ENCODE measurements at places on chromosomes 7 and 10. TPM values are rescaled to one million over a fixed set of nuclear protein-coding genes. Genes with fewer than 3 reads are reported as not detected.

GRCh38 chr10:30282221-30282620 lies 66.9 kb downstream of the MTPAP start:
- no peaks in the 10 kb centered on the region for H3K27me3 ChIP-seq
- no peaks in the 10 kb centered on the region for H3K36me3 ChIP-seq
- no peak overlapping the region for H3K27ac ChIP-seq
- H3K4me3 ChIP-seq, result no peak overlapping the region

DNA sequence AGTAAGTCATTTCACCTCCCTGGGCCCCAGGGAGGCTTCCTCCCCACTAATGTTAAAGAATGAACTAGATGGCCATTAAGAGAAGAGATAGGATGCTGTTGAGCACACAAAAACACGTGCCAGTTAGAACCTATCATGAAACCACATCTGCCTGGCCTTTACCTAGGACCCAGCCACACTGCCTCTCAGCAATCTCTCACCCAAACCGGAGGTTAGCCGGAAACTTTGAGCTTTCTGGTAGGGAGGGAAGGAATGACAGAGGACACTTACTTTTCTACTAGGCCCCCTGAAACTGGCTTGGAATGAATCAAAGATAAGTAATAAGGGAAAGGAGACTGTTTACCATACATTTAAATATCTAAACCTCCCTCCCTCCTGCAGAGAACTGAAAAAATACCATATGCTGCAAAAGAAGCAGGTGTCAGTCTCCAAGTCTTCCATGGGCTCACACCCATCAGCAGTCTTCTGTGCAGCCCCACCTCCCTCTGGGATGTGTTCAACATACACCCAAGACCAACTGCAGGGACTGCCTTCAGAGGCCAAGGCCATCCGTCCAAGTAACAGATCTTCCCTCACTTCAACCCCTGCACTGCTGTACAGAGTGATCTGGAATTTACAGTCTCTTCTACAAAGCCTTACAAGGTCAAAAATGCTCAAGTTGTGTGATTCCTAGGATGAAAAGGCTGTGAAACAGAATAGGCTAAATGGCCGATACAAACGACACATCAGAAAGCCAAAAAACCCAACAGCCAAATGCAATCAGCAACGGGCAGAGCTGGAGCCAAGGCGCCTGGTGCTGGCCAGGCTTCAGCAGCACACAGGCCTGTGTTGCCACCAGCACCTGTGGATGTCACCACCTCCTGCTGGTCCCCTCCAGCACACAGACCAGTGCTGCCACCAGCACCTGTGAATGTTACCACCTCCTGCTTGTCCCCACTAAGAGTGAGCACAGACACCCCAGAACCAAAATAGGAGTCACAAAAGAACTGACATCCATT lies 42.4 kb downstream of the SORBS1 start:
- no peaks in the 10 kb centered on the region for H3K36me3 ChIP-seq
- H3K4me3 ChIP-seq, result no peak overlapping the region
- no peaks in the 10 kb centered on the region for H3K27me3 ChIP-seq
- no peak overlapping the region for H3K27ac ChIP-seq
- no peaks in the 10 kb centered on the region for H3K4me1 ChIP-seq

- no peak for DNase-seq
- H3K4me3 ChIP-seq, result no peak overlapping the region
- H3K27ac ChIP-seq, result no peak overlapping the region
These were observed 21.7 kb downstream of the RAB18 start for GRCh38 chr10:27525819-27526218.

The MAP3K8 gene
- 1.6 TPM for total RNA-seq

DNA sequence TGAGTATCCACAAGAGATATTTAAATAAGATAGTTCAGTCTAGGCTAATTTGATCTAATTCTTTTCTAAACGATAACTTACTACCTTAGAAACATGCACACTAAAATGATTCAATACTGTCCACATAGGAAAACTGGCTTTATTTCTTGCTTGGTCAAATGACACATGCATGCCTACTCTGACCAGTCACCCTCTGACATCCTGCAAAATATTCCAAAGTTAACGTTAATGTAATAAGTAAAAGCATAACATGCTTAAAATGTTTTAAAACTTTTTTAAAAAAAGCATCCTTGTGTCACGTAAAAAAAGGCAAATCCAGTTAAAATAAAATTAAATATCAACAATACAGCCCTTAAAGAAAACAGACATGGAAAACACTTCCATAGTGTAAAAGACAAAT lies 70.2 kb downstream of the UBE2H start:
- H3K4me3 ChIP-seq, result no peak overlapping the region
- no peak for DNase-seq
- H3K36me3 ChIP-seq, result peaks cover 14% of the 10 kb centered on the region

DNA sequence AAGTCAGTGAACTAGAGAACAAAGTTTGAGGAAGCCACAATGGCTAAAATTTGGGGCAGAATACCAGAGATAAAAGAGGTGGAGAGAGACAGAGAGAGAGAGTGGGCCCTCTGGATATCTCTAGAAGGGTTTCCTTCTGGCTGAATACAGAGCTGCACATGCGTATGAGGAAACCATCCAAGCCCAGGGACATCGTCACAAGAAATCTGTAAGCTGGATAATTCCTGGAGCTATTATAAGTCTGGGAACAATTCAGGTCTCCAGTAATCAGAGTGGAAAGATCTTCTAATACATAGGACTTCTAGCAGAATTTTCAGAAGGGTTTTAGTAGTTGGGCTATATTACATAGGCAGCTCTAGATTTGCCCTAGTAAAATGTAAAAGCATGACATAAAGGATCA lies 415.7 kb upstream of the MTPN start:
- no peaks in the 10 kb centered on the region for H3K4me1 ChIP-seq
- H3K27me3 ChIP-seq, result no peaks in the 10 kb centered on the region
- H3K36me3 ChIP-seq, result no peaks in the 10 kb centered on the region
- no peak for DNase-seq

- DNase-seq, result no peak
- H3K4me3 ChIP-seq, result no peak overlapping the region
- peaks cover 58% of the 10 kb centered on the region for H3K36me3 ChIP-seq
- no peak overlapping the region for H3K27ac ChIP-seq
These were observed 52.2 kb upstream of the SUN1 start for GRCh38 chr7:780081-780480.

The PAPOLB gene
- not detected for total RNA-seq

The AGAP5 gene
- 15.2 TPM for total RNA-seq

- H3K27ac ChIP-seq, result no peak overlapping the region
- H3K36me3 ChIP-seq, result no peaks in the 10 kb centered on the region
- no peak overlapping the region for H3K4me3 ChIP-seq
- H3K4me1 ChIP-seq, result peaks cover 5% of the 10 kb centered on the region
These were observed 1.3 kb upstream of the SLC26A5 start for GRCh38 chr7:103447073-103447960.

- H3K4me1 ChIP-seq, result no peaks in the 10 kb centered on the region
- H3K4me3 ChIP-seq, result no peak overlapping the region
- no peak overlapping the region for H3K27ac ChIP-seq
- H3K36me3 ChIP-seq, result no peaks in the 10 kb centered on the region
- no peaks in the 10 kb centered on the region for H3K27me3 ChIP-seq
These were observed 76.2 kb downstream of the TET1 start for GRCh38 chr10:68636335-68636734.

DNA sequence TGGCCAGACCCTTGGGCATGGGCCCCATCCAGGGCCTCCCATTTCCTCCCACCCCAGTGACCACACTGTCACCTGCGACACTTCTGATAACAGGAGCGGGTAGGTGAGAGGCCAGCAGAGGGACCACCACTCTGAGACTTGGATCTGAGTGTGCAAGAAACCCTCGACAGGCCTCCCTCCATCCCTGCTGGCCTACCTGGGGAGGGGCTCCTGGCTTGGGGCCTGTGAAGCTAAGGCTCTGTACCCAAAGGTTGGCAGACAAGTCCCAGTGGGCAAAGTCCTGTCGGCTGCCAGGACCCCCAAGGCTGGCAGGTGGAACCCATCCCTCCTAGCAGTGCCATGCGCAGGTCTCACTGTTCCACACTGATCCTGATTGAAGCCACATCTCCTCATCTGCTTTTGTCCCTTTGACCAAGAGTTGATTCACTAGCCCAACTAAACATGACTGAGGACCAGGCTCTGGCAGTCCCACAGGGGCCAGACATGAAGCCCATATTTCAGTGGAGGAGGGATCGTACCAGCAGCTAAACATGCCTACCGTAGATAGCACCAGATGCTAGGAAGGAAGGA lies 1.2 kb upstream of the PGAM2 start:
- H3K4me1 ChIP-seq, result no peaks in the 10 kb centered on the region
- no peak for DNase-seq
- H3K36me3 ChIP-seq, result no peaks in the 10 kb centered on the region
- H3K27ac ChIP-seq, result no peak overlapping the region

- no peaks in the 10 kb centered on the region for H3K4me1 ChIP-seq
- H3K36me3 ChIP-seq, result no peaks in the 10 kb centered on the region
- no peak overlapping the region for H3K27ac ChIP-seq
- no peaks in the 10 kb centered on the region for H3K27me3 ChIP-seq
- no peak overlapping the region for H3K4me3 ChIP-seq
- no peak for DNase-seq
These were observed 88.4 kb downstream of the ABCA13 start for GRCh38 chr7:48259463-48260280.

The HOGA1 gene
- not detected for total RNA-seq

GRCh38 chr7:95317546-95317945 lies 6.8 kb downstream of the PON1 start:
- no peak overlapping the region for H3K4me3 ChIP-seq
- H3K36me3 ChIP-seq, result no peaks in the 10 kb centered on the region
- no peak for DNase-seq
- no peaks in the 10 kb centered on the region for H3K4me1 ChIP-seq

The GDF2 gene
- not detected for total RNA-seq

The EIF3A gene
- 96.0 TPM for total RNA-seq

The ANKRD1 gene
- not detected for total RNA-seq

The TMEM130 gene
- not detected for total RNA-seq

DNA sequence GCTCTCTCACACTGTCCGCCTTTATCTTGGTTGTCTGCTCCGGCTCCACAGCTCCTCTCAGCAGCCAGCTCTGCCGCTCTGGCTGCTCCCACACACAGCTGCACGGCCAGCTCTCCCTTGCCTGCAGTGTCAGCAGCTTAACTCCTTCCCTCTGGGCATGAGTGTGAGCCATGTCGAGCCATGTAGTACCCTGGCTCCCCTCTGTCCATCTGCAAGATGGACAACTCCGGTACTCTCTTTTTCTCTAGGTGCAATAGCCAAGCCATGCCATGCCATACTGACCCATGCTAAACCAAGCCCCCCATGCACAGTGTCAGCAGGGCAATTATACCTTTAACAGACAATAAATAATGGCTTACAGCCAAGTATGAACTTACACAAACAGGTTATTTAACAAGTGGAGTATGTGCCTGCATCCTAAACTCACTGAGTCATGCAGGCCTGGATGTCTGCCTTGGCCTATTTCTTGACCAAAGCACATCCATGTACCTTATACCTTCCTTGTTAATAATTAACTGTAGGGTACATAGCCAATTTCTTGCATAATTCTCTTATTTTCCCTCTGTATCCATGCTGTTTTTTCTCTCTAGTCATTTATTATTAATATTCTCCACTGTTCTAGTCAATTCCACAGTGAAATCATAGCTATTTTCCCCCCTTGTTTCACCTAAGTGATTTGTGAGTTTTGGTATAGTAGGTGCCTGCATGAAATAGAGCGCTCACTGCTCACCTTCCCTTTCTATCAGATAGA lies 170.9 kb downstream of the CDK14 start:
- H3K27me3 ChIP-seq, result no peaks in the 10 kb centered on the region
- no peak for DNase-seq
- H3K4me1 ChIP-seq, result no peaks in the 10 kb centered on the region
- H3K4me3 ChIP-seq, result no peak overlapping the region
- H3K36me3 ChIP-seq, result no peaks in the 10 kb centered on the region

GRCh38 chr10:30510932-30511700 lies 77.1 kb downstream of the MAP3K8 start:
- no peaks in the 10 kb centered on the region for H3K4me1 ChIP-seq
- no peaks in the 10 kb centered on the region for H3K27me3 ChIP-seq
- no peak overlapping the region for H3K27ac ChIP-seq
- DNase-seq, result no peak

The HMX3 gene
- not detected for total RNA-seq

- H3K27me3 ChIP-seq, result no peaks in the 10 kb centered on the region
- no peaks in the 10 kb centered on the region for H3K36me3 ChIP-seq
- no peak overlapping the region for H3K4me3 ChIP-seq
- no peaks in the 10 kb centered on the region for H3K4me1 ChIP-seq
- DNase-seq, result no peak
These were observed 269.7 kb downstream of the ZMYND11 start for GRCh38 chr10:404991-405390.

- no peak overlapping the region for H3K27ac ChIP-seq
- no peaks in the 10 kb centered on the region for H3K36me3 ChIP-seq
- no peak overlapping the region for H3K4me3 ChIP-seq
- no peak for DNase-seq
- H3K4me1 ChIP-seq, result no peaks in the 10 kb centered on the region
These were observed 149.8 kb upstream of the STEAP4 start for GRCh38 chr7:88456490-88456889.

DNA sequence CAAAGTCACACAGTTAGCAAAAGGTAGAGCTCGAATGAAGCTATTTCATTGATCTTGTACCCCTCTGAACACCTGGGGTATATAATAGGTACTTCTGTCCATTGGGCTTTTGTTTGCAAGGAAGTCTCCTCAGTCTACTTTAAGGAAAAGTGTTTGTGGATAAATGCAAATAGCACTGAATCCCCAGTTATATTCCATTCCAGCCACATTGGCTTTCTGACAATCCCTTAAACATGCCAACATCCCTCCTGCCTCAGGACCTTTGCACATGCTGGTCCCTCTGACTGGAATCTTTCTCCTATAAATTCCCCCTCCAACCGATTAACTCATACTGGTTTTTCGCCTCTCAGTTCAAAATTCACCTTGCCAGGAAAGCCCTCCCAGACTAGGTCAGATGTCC lies 17.1 kb downstream of the DUSP5 start:
- DNase-seq, result no peak
- H3K27ac ChIP-seq, result no peak overlapping the region
- H3K4me3 ChIP-seq, result no peak overlapping the region
- no peaks in the 10 kb centered on the region for H3K36me3 ChIP-seq
- no peaks in the 10 kb centered on the region for H3K4me1 ChIP-seq
- H3K27me3 ChIP-seq, result no peaks in the 10 kb centered on the region

The PNLIPRP3 gene
- total RNA-seq, result not detected

The NXPH1 gene
- not detected for total RNA-seq

DNA sequence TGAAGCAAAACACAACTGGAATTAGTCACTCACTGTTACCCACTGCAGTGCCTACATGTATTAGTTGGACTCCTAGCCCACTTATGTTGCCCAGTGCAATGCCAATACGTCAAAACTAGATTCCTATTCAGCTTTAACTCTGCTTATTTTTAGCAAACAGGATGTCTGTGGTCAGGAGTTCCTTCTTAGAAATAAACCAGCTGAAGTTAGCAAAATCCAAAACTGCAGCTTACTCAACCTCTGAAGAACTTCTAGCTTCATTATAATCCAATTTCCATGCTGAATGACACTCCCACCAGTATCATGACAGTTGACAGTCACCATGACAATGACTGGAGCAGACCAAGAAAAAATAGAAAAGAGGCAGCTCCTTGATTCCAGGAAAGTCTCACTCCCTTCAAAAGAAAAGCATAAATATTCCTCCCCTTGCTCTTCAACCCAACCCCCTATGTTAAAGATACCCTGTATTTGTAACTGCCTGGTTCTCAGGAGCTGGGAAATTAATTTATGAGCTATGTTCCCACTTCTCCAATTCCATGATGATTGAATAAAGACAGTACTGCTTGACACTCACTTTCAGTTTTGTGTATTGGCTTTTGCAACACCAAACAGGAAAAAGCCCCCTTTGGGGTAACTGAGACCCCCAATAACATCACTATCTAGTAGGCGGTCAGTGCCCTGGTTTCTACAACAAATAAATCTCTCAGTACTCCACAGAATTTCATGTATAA lies 327.4 kb downstream of the SORCS1 start:
- H3K4me3 ChIP-seq, result no peak overlapping the region
- no peaks in the 10 kb centered on the region for H3K27me3 ChIP-seq
- no peaks in the 10 kb centered on the region for H3K4me1 ChIP-seq
- H3K27ac ChIP-seq, result no peak overlapping the region
- no peaks in the 10 kb centered on the region for H3K36me3 ChIP-seq
